Activated T-cell treated with anti-CD3 and anti-CD28 coated beads for 4 hours (primary cell): ENCODE measurements at places on chromosomes 3 and 15.

DNA sequence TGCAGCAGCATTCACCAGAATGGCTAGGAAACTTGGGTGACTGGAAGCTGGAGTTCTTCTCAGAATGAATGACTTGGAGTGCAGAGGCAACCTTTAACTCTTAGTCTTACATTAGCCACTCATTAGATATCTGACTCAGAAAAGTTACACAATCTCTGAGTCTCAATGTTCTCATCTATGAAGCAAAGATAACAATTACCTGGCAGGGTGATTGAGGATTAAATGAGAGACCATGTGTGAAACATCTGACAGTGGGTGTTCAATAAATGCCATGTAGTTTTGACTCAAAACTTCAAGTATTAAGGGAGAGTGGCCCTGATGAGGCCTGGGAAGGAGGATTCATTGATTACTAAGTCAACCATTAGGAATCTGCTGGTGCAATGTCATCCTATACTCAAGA is 48.3 kb downstream of the MRPL3 start:
- DNase-seq: no peak

GRCh38 chr3:135007607-135008006 is 212.5 kb downstream of the EPHB1 start:
- no peak for DNase-seq

DNA sequence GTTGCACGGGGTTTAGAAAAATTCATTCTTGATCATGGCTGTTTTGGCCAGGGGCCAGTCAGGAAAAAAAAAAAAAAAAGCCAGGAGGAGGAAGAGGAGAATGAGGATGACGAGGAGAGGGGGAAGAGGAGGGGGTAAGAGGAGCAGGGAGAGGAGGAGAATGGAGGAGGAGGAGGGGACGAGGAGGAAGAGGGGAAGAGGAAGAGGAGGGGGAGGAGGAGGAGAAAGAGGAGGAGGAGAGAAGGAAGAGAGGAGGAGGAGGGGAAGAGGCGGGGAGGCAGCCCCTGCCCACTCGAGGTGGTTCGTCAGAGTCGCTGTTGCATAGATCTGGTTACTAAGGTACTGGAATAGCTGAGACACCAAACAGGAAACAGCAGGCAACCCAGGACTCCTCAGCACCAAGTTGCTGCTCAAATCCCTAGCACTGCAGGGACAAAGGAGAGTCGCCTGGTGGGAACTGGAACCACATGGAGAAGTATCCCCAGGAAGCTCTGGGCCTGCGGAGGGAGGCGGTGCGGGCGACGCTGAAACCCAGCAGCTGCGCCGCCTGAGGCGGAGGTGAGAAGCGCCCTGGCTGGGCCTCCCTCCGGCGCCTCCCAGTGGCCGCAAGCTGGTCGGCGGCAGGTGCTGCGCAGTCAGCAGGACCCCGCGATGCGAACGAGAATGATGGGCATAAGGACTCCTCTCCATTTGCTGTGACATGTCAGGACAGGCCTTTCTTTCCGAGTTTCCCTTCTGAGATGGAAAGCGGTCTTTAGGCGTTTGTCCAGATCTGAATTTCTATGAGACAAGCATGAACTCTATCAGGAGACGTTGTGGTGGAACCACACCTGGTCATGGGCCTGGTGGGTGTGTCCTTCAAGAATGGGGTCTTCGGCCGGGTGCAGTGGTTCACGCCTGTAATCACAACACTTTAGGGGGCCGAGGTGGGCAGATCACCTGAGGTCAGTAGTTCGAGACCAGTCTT is 17.5 kb downstream of the FAM240A start:
- peak; percentile 59 for DNase-seq

GRCh38 chr3:54987719-54988118 is 59.9 kb upstream of the LRTM1 start:
- DNase-seq: no peak

DNA sequence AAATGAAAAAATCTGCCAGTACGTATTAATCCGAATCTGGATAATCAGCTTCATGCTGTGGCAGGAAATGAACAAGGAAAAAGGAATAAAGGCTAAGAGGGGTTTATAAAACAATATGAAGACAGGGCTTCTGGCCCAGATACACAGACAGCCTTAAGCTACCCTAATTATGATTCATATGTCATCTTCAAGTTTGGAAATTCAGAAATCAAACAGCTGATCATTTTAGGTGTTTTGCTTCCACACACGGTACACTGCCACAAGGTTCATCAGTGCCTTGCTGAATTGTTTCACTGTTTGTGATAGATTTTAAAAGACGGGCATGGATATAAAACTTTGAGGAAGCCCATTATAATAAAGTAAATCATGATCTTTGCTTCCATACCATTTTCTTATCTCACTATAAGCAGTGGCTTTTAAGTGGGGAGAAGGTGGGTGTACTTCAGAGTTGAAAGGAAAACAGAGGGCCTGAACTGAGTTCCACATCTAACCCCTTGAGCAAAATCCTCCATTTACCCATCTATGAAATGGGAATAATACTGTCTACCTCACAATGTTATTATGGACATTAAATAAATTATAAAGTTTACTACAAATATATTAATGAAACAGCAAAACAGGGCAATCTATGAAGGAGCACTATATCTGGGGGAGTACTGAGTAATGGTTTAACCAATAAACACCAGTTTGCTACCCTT is 15.7 kb downstream of the GTPBP8 start:
- DNase-seq: no peak

DNA sequence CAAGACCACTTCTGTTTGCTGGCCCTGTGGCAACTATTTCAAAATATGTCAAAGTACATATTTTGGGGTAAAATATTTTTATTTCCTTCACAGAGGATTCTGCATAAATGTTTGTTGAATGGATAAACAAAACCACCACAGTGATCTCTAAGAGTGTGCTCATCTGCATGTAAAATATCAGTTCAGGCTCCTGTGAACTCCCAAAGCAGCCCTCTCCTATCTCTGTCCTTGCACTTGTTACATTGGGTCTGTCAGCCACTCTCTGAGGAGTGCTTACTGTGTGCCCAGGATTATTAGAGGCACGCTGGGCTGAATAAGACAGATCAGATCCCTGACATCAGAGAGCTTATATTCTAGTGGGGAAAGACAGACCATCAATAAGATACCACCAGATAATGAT is 27.1 kb downstream of the IQCH start:
- no peak for DNase-seq

DNA sequence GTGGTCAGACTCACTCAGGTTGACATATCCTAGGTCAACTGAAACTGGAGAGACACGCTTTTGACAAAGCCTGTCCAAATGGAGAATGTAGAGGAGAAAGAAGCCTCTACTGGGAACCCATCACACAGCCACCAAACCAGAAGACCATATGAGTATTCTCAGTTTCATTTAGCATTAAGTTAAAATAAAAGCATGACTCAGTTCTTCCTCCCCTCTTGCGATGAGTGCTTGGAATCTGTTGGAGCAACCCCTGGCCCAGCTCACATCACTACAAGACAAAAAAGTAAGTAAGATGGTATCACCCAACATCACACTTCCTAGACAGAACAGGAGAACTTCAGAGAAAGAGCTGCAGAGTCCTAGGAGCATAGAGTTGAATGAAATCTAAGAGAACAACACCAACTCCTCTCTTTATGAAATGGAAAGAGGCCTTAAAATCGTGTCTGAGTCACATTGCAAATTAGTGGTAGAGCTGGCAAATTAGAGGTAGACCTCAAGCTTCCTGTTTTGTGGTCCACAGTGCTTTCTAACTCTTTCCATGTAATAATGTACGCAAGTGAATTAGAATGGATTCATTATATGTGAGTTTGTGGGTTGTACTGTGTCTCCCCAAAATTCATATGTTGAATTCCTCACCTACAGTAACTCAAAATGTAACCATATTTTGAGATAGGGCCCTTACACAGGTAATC is 51.2 kb downstream of the FGF12 start:
- no peak for DNase-seq
